ENCODE measurements at places on chromosomes 5 and 9.

- DNase-seq: no peak
Measured at GRCh38 chr9:74527718-74528117, 30.6 kb downstream of the RORB start.

DNA sequence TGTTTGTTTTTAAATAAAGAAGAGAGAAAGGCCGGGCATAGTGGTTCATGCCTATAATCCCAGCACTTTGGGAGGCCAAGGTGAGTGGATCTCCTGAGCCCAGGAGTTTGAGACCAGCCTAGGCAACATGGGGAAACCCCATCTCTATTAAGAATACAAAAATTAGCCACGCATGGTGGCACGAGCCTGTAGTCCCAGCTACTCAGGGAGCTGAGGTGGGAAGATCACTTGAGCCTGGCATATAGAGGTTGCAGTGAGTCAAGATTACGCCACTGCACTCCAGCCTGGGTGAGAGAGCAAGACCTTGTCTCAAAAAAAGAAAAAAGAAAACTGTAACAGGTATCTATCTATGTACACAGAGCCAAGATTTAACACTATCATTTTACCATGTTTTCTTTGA, 34.2 kb upstream of the CDC42SE2 start:
- DNase-seq: no peak

DNA sequence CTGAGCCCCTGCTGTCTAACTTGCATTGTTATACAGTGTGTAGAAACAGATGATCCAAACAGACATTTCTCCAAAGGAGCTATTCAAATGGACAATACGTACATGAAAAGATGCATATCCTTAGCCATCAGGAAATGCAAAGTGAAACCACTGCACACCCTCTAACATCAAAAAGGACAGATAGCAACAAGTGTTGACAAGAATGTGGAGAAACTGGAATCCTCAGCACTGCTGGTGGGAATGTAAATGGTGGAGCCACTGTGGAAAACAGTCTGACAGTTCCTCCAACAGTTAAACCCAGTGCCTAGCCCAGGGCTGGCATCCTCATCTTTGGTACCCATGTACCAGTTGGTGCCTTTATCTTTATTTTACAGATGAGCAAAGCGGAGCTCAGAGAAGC, 8.5 kb downstream of the ORM2 start:
- no peak for DNase-seq

DNA sequence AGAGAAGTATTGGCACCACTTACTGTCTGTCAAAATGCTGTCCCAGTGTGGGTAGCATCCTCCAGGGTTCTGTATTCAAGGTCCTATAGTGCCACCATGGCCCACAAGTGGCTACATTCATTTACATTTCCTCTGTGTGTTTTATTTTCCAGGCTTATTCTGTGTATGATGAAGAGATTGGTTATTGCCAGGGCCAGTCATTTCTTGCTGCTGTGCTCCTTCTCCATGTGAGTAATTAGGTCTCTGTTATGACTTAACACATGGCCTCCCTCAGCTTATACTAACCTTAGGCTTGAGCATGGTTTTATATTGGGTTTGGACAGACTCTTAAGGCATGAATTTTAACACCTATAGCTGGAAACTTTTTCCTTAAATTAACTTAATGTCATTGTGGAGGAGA, 36.7 kb downstream of the GPR21 start:
- no peak for DNase-seq

GRCh38 chr9:111994831-111995458, 98.3 kb downstream of the UGCG start:
- peak; percentile 47 for DNase-seq

DNA sequence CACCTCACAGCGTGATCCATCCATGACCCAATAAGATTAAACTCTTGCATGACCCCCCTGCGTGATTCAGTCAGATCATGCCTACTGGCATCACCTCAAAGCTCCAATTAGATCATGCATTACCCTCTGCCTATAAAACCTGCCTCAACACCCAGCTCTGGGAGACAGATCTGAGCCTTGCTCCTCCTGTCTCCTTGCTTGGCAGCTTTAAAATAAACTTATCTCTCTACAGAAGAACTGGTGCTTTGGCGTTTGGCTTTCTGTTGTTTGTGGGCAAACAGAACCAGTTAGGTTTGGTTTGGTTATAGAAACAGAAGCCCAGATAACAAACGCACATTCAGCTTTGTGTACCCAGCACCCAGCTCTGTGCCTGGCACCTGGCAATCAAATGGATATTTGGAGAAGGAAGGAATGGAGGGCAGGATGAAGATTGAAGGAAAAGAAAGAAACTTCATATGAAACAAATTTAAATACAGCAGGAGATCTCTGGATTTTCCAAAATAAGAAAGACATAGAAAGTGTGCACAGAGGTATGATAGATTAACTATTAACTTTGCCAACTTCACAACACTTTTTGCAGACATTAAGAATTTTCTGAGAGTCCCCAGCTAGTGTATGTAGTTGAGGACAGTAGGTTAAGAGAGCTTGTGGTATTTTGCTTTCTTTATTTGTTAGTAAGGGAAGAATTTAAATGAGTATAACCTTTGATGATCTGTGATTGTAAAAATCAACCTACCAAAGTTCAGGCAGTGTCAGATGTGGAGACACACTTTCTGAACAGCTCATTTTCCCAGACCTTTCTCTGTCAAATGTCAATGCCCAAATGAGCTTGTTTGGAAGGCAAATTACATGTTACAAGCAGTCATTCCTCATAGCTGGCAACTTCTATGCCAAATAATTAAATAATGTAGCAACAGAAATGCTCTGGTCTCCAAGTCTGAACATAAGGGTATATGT, 102.1 kb upstream of the ASTN2 start:
- DNase-seq: no peak

- no peak for DNase-seq
Measured at GRCh38 chr9:33443047-33443446, 4.3 kb downstream of the AQP3 start.

DNA sequence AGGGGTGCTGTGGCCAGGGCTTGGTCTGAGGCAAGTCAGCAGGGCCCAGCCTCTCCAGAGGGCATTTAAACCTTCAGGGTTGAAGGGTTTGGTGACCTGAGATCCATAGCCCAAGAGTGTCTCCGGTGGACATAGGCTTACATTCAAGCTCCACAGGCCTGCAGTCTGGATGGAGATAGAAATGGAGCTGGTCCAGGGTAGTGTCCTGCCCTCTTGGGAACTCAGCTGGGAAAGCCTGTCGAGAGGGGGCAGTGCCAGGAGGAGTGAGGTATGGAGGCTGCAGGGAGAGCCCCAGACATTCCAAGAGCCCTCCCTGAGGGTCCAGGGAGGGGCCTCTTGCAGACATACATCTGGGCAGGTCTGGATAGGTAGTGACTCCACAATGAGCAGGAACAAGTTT, 177.0 kb upstream of the MVB12B start:
- DNase-seq: no peak

GRCh38 chr9:107487521-107488374, 1.8 kb downstream of the KLF4 start:
- peak; percentile 61 for DNase-seq

Data from GM06990 (cell line).